GM04504 (cell line): ENCODE measurements at places on chromosomes 3 and 15.
A peak's percentile ranks its signal among the peaks of the same experiment; 100 is the strongest.

- peak; percentile 34 for DNase-seq
Measured at GRCh38 chr3:18061737-18062656, 319.6 kb upstream of the TBC1D5 start.

GRCh38 chr3:50237133-50237651 is 1.2 kb downstream of the GNAI2 start:
- no peak for DNase-seq

DNA sequence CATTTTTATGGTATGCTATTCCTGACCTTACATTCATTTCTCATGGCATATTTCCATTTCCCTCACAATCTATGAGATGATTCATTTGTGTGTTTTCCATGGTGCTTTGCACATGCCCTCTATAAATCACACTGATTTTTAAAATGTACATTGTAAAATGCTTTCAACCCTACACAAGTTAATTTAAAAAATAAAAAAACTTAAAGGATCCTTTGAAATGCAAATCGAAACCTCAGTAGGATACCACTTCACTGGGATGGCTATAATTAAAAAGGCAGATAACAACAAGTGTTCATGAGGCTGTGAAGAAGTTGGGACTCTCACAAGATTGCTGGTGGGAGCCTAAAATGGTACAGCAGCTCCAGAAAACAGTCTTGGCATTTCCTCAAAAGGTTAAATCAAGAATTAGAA is 83.5 kb downstream of the FMN1 start:
- DNase-seq: no peak

DNA sequence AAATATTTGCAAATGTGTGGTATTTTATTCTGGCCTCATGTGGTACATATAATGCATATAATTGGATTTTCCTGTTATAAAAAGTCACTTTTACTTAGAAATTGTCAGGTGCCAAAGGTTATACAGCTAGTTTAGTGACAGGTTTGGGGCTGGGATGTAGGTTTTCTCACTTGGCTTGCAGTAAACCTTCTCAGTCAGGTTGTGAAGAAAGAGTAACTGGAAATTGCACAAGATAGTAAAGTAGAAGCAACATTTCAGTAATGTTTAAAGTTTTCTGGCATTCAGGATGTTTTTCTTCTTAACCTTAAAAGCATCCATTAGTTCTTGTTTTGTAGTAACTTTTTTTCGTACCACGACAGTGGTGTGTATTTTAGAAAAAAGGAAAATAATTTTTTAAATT is 53.9 kb downstream of the MEF2A start:
- DNase-seq: no peak

GRCh38 chr3:156594219-156594683 is 39.3 kb upstream of the SSR3 start:
- no peak for DNase-seq

DNA sequence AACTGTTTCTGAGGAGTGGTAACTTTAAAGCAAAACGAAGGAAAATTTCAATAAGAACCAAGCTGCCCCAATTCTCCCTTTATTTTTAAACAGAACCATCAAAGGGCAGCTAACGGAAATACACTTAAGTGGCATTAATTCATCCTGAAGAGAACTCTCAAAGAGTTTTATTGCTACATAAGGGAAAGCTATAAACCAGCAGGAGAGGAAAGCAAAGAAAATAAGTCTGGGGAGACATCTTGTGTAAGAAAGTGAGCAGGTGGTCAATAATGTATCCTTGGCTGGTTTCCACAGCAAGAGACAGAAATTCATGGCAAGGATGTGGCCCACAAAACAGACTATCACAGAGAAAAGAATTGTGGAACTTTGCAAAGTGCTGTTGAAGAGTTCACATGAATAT is 40.0 kb upstream of the CMSS1 start:
- DNase-seq: no peak

DNA sequence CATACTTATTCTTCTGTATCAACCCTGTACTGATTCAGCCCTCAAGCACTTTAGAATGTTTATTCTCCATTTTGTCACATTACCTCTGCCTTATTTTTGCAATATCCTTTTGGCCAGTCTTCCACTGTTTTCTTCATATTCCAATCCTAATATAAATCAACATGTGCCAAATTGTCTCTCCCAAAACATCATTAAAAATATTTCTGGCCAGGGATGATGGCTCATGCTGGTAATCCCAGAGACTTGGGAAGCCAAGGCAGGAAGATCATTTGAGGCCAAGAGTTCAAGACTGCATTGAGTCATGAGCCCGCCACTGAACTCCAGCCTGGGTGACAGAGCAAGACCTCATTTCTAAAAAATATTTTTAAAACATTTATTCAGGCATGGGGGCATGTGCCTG is 641.4 kb upstream of the CBLB start:
- DNase-seq: peak; percentile 44

- DNase-seq: peak; percentile 81
Measured at GRCh38 chr15:95162967-95163531, 931.7 kb downstream of the MCTP2 start.

DNA sequence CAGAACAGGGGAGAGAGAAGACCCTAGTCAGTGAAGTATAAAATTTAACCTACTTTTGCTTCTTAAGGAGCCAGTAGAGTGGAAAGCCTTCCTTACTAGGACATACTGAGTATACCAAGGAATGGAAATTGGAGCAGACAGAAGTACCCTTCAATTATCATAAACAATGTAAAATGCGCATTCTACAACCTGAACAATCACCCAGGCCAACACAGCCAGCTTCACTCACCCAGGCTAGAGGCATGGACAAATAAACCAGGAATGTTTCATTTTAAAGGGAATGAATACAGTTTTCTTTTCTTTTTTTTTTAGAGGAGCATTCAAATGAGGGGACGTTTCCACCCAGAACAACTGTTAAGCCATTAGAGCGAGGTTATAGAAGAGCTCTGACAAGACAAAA is 41.9 kb upstream of the PLXND1 start:
- DNase-seq: no peak

DNA sequence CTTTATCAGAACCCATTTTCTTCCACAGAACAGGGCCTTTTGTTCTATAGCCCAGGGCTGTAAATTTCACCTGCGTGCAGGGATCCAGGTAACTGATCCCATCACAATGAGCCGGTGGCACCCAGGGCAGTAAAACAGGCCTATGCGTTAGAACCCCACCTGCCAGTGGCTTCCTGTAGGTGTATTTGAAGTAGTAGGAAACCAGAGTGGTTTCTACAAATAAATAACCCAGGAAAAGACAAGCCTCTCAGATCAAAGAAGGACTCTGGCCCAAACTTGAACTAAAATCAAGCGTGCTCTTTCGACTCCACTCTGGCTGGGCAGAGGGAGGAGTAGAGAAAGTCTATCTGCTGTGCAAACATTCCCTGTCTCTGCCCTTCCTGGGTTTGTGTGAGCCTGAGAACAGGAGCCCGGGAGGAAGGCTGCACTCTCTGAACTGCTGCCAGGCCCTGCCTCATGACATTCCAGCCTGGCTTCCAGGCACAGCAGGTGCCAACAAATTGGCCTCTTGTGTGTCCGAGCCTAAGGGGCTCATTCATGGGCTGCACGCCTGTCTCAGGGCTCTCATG is 77.7 kb downstream of the CEMIP start:
- DNase-seq: no peak

- no peak for DNase-seq
Measured at GRCh38 chr15:29921130-29921601, 98.9 kb upstream of the TJP1 start.

GRCh38 chr3:184545769-184546168 is 15.8 kb upstream of the EPHB3 start:
- DNase-seq: no peak

DNA sequence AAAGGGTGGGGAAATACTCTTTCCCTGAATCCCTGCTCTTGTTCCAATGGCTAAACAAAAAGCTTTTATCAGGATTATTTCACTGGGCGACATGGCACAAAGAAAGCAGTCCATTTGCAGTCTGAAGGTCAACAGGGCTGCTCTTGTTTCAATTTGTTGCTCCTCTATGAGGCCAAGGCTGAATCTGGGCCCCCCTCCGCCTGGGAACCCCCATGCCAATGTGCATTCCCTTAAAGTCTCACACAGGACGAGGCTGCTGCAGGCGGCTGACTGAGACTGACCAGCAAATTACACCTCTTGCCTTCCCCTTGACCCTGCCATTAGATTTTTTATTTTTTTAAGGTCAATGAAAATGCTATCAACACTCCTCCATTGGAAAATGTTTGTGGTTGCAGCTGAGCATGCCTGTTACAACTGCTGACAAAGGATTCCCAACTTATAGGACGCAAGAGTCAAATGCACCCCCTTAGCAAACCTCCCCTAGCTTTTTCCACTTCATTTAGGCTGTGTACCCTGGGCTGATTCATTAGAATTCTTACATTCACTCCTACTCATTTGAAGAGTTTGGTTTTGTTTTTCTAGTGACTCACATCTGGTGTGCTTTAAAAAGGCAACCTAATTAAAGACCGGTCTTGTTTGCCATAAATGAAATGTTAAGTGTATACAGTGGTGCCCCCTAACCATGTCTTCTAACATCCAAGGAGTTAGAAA is 60.8 kb upstream of the ARHGEF3 start:
- peak; percentile 9 for DNase-seq

- DNase-seq: no peak
Measured at GRCh38 chr3:102102394-102102793, 253.1 kb downstream of the NFKBIZ start.

DNA sequence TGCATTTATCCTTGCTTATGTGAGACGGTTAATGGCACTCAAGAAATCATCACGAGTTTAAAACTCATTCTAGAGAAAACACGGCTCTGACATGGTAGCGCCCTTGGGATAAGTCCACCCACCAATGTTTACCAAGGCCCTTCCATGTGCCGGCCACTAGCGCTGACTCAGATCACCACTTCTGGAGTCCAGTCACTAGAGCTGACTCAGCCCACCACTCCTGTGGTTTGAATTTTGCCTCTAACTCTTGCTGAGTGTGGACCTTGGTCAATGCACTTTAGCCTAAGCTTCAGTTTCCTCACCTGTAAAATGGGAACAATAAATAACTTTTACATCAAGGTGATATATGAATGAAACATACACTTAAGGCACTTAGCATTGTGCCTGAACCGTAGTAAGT is 358.4 kb upstream of the PROK2 start:
- DNase-seq: no peak

GRCh38 chr3:107514453-107514852 is 8.3 kb upstream of the BBX start:
- no peak for DNase-seq

DNA sequence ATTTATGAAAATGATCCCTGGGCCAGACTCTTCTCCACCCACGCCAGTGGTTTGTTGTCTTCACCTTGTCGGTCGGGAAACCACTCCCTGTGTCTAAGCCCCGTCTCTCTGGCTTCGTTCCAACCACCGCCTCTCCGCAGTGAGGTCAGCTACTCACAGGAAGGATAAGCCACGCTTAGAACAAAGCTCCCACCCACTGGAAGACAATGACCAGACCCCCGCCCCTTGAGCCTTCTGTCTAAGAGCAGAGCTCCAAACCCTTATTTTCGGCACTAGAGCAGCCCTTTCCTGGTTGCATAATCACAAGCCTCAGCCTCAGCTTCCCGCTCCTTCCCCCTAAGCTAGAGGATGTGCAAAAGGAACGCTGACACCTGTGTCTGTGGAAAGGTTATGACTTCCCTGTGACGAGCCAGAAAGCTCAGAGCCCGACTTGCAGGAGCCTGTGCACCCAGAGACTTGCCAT is 114.9 kb upstream of the MEF2A start:
- no peak for DNase-seq

- DNase-seq: no peak
Measured at GRCh38 chr3:105062853-105063252, 303.9 kb upstream of the ALCAM start.

- no peak for DNase-seq
Measured at GRCh38 chr15:22796079-22796478, 9.6 kb downstream of the NIPA1 start.

GRCh38 chr3:39668420-39668819 is 141.0 kb upstream of the MYRIP start:
- peak; percentile 18 for DNase-seq

DNA sequence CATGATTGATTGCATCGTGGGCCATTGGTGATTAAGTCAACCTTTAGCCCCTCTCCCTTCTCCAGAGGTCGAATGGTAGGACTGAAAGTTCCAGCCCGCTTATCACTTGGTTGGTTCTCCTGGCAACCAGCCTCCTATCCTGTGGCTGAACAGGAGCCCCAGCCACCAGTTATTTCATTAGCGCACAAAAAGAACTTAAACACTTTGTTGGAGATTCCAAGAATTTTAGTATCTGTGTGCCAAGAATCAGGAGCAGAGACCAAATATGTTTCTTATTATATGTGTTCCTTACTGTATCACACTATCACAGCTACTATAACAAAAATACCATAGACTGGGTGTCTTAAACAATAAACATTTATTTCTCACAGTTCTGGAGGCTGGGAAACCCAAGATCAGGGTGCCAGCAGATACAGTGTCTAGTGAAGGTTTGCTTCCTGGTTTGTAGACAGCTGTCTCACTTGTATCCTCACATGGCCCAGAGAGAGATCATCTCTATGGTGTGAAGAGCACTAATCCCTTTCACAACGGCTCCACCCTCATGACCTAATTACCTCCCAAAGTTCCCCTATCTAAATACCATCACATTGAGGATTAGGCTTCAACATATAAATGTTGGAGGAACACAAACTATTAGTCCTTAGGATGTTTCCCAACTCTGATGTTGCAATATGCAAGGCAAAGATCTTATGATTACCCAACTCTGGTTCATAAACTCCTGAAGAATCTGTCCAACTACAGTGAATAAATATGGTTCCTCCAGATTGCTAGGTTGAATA is 30.5 kb upstream of the APH1B start:
- DNase-seq: peak; percentile 87

DNA sequence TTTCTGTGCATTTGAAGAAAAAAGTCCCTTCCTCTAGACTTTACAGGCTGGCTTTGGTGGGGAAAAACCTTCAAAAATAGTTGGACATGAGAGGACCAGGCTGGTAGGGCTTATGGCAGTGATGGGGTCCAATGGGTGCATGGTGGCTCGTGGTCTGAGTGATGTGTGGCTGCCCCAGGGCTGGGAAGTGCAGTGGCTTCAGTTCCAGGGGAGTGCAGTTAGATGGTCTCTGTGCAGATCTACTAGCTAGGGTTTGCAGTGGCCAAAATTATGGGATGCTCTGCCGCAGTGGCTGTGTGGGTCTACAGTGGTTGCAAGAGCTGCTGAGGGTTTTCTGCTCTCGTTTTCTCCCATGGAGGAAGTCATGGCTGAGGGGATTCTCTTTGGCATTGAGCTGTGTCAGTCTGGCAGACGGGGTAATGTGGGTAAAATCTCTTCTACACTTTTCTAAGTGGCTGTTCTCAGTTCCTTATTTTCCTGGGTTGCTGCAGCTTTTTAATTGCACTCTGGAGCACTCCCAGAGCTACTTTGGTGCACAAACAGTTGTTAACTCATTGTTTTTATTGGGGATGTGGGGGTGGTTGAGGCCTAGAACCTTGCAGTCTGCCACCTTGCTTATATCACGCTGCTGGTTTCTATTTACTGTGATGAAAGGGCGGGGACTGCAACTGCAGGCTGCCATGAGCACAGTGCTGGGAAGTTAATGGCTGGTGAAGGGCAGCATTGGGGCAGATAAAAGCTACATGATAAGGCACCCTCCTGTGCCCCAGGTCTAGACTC is 1324.6 kb downstream of the NSUN3 start:
- no peak for DNase-seq
